HuH-7.5 (cell line): ENCODE measurements at places on chromosomes 4 and X.

DNA sequence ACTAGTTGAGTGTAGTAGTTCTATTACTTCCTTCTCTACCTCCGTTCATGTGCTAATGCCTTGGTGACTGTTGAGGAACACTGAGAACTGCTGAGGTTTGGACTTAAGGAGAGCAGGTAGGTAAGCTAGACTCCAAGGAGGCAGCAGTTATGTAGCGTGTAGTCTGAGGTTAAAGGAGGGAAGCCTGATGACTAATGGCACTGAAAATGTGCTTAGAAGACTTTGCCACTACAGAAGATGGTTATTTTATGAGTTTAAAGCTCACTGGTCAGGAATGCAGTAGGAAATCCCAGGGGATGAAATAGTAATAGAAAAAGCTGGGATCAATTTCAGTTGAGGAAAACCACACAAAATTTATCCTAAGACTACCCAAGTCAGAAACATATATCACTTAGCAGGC lies 1077.3 kb downstream of the RAPGEF2 start:
- no peak for DNase-seq

DNA sequence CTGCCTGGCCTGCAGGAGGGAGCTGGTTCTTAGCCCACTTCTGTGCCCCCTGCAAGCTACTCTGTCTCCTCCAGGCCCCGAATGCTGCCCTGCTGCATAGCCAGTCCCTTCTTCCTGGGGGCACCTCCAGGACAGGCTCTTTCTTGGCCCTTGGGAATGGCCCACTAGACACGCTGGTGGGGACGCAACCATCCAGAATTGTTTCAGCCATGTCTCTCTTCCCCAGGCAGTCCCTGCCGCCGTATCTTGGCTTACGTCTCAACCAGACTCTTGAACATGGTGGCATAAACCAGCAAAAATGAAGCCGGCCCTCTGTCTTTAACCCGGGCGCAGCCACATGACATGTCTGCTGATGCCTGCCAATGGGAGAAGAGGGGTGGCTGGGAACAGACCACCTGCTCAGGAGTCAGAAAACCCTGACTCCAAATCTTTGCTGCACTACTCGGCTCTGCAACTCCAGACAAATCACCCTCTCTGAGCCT lies 9.0 kb downstream of the LRPAP1 start:
- no peak for DNase-seq

- DNase-seq, result no peak
These were observed 828 bp upstream of the BBS12 start for GRCh38 chr4:122731676-122732075.

DNA sequence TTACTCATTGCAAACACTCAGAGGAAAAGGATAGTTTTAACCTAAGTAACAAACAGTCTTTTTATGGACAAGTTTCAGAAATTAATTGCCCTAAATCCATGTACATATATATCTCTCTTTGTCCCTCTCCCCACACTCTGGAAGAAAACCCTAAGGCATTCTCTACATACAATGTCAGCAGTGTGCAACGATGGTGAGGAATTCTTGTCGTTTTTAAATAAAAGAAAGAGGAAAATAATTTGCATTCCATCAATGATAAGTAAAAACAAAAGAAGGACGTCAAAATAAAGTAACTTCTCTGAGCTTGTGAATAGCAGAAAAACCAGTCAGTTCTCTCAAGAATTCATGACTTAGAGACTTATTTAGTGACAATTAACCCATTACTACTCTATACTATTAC lies 550.5 kb upstream of the DIPK2B start:
- no peak for DNase-seq

GRCh38 chr4:121034017-121034416 lies 38.3 kb downstream of the NDNF start:
- DNase-seq, result no peak

DNA sequence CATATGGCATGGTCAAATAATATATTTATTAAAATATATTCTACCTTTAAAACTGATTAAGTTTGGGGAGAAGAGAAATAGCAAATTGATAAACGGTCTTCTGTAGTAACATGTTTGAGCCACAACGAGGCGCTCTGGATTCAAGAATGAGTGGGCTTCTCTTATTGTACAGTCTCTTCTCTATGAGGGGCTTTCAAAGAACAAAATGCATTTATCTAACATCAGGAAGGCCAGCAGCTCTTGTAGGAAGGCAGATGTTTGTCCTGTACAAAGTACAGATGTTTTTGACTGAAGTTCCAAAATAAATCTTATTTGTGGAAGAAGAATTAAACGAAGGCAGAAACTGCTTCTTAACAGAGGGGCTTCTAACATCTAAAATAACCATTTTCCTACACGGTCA lies 153.6 kb downstream of the RASL11B start:
- DNase-seq, result no peak

DNA sequence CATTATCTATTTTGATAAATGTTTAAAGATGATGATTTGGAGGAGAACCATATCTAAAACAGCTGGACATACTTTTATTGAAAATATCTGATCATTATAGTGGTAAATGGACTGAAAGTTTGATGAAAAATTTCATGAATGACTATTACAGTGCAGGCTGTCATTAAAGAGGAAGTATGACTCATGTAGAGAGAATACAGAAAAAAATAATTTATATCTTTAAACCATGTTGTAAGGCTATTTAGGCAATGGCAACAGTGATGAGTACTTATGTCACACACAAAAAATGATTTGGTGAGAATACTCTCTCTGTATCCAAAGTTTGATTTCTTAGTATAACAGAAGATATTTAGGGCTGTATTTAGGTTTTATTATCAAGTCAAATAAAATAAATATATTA lies 3.9 kb upstream of the GLRB start:
- DNase-seq, result no peak

DNA sequence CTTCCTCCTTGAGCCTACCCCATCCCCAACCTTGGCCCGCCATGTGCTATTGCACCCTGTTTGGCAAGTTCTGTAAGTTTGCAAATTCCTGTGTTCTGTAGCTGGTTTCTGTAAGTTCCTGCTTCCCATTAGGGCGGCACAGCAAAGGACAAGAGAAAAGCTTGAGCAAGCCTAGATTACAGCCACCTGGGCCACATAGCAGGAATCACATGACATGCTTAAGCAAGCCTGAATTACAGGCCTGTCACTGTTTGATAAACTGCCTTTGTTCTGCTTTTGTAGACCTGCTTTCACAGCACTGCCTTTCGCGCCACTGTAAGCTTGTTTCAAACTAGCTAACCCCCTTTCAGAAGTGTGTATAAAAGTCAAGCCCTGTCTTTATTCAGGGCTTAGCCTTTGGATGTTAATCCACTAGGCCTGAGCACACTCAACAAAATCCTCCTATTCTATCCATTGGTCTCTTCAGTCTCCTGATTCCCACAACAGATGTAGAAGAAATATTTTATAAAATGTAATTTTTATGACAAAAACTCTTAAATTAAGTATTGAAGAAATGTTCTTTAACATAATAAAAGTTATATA lies 906.8 kb upstream of the NDST4 start:
- no peak for DNase-seq

- DNase-seq, result no peak
These were observed 20.0 kb downstream of the NDP start for GRCh38 chrX:43953218-43953617.

DNA sequence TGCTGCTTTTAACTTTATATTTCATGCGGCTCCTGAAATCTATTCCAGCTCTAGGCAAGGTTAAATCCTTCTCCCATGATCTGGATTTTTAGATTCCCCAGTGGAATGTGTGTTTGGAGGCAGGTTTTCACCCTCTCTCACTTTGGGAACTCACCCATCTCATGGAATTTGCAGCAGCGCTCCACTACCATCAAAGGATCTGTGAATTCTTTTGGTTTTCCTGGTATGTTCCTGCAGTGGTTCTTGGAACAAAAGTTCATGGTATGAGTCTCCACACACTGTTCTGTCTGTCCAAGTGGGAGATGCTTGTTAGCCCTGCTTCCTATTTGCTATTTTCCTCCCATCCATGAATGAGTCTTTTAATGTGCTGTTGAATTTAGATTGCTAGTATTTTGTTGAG lies 14.0 kb downstream of the APOOL start:
- no peak for DNase-seq

DNA sequence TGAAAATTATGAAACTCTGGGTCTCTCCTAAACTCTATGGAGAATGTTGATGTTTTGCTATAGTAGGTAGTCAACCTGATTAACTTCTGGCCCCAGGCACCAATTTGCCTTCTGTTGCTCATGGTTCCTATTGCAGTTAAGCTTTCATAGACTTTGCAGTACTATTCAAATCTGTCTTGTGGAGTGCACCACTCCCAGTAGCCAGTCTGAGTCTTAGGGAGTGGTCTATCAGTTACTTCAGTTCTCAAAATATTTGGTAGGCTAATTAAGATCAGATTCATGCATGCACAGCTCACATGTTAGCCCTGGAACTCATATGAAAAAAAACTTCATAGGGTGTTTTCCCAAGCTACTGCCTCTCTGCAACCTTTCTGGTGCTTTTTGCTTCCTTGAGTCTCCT lies 53.3 kb downstream of the BMP15 start:
- no peak for DNase-seq

DNA sequence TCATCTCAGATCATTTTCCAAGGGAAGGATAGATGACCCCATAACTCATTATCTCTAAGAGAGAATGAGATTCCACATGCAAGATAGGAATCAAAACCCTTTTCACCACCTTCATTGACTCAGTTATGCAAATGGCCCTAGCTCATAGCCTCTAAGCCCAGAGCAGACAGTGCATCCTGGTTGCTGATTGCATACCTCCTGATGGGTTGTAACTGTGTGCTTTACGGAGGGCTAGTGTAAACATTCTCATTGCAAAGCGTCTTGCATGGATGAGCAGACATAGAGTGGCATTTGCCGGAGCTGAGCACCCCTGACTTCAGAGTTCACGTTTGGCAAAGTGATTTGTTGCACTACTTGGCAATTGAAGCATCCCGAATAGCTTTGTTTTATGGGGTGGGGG lies 151.0 kb downstream of the VCX3A start:
- DNase-seq, result no peak

DNA sequence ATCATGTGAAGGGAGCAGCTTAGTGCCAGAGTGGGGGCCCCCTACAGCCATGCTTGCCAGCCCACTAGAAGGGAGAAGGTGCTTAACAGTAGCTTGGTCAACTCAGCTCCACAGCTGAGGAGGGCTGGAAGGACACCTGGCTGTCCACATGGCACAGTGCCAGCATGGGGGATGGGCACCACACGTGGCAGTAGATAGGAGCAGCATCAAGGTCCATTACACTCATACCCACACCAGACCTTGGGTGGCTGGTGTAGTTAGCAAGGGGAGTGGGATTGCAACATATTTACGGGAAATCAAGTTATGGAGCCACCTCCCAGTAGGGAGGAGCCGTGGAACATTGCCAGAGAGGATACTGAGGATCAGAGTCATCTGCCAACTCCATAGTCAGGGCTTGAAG lies 37.9 kb upstream of the SLC4A4 start:
- no peak for DNase-seq

DNA sequence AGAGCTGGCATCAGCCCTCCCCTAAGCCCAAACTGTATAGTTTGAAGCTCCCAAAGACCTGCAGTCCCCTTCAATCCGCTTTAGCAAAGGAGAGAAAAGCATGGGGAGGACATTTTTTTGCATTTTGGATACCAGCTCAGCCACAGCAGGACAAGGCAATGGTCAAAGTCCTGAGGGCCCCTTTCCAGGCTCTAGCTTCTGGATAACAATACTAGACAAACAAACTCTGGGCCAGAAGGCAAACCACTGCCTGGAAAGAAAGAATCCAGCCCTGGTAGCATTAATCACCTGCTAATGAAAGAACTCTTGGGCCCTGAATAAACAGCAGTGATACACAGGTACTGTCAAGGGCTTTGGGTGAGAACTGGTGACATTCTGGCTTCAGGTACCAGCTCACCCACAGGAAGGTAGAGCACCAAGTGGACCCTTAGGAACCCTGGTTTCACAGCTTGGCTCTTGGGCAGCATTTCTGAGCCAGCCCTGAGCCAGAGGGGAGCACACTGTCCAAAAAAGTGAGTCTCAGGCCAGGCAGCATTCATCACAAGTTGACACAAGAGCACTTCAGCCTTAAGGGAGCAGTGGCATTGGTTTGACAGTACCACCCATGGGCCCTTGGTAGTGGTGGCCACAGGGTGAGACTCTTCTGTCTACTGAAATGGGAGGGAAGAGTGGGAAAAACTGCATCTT lies 62.5 kb downstream of the SPIN3 start:
- DNase-seq, result no peak

DNA sequence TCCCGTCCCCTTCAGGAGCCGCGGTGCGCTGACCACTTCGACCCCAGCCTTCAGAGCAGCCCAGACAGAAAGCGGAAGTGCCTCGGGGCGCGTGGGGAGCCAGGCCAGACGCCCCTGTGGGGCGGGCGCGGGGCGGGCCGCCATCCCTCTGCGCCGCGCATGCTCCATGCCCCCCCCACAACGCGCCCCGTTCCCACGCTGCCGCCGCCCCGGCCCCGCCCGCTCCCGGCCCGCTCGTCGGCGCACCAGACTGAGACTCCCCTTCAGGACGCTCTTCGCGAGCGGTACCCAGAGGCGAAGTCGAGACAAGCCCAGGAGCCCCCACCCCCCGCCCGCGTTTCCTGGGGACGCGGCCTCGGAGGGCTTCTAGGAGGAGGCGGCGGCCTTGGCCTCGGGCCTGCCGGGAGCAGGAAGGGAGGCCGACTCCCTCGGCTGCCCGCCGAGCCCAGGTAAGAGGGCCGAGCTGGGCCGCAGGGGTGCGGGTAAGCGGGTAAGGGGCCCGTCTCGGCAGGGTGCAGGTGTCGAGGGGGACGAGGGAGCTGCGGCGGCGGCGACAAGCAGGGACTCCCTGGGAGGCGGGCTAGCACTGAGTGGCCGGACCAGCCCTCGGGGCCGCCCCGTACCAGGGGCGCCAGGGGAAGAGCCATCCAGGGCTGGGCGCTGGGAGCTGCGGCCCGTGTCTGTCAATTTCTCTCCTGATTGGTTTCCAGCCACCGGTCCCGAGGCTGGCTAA lies at the start of gene ZFP92:
TSS of gene ZFP92 (plus strand) at position 218 of the 733 bp plus-strand sequence. CDS start 6,851 bp downstream, outside the sequence.
- no peak for DNase-seq

DNA sequence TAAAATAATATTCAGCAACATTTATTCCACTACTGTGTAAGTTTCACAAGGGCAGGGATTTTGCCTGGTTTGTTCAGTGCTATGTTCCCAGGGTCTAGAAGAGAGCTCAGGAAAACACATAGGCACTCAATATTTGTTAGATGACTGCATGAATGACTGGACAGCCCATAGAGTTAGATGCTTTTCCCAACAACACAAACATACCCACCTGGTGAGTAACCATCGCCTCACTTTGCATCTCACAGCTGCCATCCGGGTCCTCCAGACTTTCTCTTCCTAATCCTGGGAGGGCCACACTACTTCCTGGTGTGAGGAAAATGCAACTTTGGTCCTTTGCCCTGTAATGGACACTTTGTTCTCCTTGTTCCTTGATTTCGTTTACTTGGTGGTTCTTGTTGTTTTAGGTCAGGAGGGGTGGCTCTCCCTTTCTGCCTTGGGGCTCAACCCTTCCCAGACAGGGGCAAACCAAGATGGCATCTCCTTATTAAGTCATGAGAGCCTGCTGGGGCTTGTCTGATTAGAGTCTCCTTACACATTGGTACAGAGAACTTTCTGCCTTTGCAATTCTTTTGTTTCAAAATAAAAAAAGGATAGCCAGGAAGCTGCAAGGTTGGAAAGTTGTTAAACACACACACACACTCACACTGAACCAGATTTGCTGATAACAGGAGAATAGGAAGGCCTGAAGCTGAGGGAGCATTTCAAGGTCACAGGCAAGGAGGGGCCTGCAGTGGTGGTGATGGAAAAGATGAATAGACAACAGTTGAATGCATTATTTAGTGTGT lies 190.6 kb downstream of the MID1IP1 start:
- no peak for DNase-seq

- DNase-seq, result no peak
These were observed 19.0 kb upstream of the GLUD2 start for GRCh38 chrX:121028419-121028818.

GRCh38 chrX:31580227-31580626 lies 508.4 kb upstream of the FTHL17 start:
- DNase-seq, result no peak

- DNase-seq, result no peak
These were observed 56.6 kb upstream of the BEX4 start for GRCh38 chrX:103158317-103158621.
